ENCODE measurements at places on chromosomes 12 and 14.

DNA sequence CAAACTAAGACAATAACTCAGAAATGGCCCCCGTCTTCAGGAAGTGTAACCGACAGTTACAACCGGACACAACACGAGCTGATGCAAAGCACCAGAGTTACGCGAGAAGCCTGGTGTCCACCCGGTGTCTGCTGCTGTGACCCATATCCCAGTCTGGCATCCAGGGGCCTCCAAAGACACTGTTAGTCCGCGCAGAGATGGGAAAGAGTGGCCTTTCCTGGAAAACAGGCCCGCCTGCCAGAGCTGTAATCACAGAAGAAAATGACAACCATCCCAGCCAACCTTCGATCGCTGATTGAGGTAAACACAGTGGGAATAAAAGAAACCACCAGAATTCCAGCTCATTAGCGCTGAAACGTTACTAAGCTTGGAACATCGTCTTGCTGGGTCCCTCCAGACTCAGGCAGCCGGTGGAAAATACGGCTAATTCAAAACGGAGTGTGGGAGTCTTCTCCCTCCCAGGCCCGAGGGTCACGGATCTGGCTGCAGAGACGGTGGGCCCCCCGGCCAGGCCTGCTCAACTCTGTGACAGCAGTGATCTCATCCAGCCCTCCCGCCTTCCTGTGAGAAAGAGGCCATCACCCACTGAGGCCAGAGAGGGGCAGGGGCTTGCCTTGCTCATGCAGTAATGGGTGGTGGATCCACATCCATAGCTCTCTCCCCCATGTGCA is 273.9 kb upstream of the RTL1 start:
- DNase-seq: no peak

DNA sequence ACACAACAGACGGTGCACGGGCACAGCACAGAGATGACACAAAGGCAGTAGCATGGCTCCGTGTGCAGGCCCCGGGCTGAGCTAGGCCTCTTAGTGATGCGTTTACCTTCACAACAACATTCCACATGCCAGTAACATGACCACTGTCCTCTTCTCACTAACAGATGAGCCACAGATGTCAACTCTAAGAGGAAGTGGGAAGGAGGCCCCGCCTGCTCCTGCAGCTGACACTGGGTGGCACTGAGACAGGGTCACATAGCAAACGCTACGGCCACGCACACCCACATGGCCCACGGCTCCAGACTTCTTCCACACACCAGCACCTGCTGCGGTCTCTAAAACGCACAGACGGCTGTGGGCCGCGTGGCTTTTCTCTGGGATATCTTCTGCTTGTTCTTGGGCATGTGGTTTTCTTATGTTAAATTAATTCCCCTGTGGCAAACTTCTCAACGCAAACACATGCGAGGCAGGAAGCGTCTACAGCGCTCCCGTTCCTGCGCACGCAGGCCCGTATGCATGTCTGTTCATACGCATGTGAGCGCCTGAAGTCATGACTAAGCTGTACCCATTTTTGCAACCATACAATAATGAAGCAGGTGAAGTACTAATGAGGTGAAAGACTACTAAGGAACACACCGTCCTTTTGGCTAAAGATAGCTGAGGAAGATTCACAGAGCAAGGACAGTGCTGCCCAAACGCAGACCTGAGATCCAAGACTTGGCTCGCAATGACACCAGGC is 26.8 kb downstream of the AMN start:
- DNase-seq: no peak

DNA sequence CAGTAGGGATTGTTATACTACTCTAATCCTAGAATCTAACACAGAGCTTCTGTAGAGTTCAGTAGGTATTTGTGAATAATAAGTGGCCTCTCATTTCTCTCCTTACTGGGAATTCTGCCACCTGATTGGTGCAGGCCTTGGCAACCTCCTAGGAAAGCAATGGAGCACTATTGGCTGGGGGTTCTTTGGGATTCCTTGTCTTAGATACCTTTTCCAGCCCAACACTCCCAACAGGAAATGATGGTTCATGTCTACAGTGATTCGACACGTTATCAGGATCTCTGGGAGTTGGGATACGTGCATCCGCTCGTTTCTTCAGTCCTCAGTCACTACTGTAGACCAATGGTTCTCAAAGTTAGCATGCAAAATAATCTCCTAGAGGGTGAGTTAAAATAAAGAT is 67.4 kb downstream of the ELK3 start:
- DNase-seq: no peak

DNA sequence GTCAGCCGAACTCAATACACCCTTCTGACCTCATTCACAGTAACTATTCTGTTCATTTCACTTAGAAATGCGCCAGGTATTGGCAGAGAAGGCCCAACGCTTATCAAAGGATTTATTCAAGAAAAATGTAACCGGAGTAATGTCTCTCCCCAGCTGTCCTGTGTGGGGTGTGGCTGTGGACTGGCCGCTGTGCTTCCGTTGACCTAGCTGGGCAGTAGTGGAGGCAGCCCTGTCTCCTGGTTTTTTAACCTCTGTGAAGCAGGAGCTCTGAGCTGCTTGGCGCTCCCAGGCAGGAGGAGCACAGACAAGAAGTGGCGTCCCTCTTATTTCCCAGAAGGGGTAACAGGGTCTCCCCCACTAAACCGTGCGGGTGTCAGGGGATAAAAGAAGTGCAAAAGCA is 85.2 kb downstream of the ESR2 start:
- no peak for DNase-seq

DNA sequence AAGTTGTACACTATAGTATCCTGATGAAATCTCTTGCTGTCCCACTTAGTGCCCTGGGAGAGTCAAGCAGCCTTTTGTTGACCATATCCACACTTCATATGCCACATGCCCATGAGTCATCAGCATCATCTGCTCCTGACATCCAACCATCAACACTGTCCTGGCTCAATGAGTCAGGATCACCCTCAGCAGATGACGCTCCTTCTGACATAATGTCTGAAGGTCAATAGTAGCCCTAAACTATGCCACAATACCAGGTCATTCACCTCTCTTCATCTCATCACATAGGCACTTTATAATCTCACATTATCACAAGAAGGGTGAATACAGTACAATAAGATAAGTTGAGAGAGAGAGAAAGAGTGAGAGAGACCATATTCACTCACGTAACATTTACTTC is 369.0 kb upstream of the FAR2 start:
- no peak for DNase-seq

DNA sequence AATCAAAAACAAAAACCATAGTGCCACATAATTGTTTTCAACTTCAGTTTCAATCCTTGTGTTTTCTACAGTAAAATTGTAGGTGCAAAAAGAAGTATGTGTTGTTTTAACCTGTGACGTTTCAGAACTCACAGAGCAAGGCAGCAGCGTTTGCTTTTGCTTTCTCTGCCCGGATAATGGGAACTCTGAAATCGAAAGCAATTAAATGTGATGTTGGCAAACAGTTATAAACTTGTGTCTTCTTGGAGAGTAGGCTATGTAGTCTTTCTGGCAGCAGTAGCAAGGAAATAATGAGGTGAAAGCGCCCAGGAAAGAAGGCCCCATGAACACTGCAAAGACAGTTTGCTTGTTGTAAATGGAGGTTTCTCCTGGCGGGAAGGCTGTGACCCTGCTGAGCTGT is 39.1 kb downstream of the FNTB start:
- DNase-seq: no peak

DNA sequence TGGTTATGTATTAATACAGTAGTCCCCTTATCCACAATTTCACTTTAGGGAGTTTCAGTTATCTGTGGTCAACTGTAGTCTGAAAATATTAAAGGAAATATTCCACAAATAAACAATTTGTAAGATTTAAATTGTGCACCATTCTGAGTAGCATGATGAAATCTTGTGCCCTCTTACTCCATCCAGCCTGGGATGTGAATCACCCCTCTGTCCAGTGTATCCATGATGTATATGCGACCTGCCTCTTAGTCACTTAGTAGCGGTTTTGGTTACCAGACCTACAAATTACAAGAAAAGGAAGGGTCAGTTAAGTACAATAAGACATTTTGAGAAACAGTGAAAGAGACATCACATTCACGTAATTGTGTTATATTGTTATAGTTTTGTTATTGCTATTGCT is 39.9 kb upstream of the MDGA2 start:
- no peak for DNase-seq

DNA sequence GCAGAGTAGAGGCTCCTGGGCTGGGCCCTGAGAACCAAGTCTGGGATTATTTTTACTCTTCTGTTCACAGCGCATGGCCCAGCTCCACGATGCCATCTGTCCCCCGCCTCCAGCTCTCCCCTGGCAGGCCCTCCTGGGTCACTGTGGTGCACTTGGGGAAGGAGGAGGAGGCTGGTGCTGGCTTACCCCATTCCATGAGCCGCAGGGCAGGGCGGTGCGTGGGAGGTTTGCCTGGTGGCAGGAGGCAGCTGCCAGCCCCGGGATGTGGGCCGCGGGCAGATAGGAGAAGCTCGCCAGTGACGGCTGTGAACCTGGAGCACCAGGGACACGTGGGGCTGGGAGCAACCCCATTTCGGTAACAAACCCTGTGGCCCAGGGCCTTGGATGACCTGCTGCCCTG is 23.2 kb downstream of the TEAD4 start:
- peak; percentile 64 for DNase-seq

GRCh38 chr14:70919774-70920173 is 12.5 kb downstream of the PCNX1 start:
- no peak for DNase-seq

- no peak for DNase-seq
These were observed 256.4 kb upstream of the PWP1 start for GRCh38 chr12:107429006-107429705.

- peak; percentile 46 for DNase-seq
These were observed 134.7 kb upstream of the SCAF11 start for GRCh38 chr12:46124848-46125619.

GRCh38 chr12:7712841-7713442 is 1.7 kb downstream of the DPPA3 start:
- no peak for DNase-seq

- DNase-seq: no peak
These were observed 132.0 kb downstream of the KICS2 start for GRCh38 chr12:64090047-64090446.

GRCh38 chr14:73524493-73524892 is 12.4 kb upstream of the ACOT1 start:
- DNase-seq: no peak

- DNase-seq: no peak
These were observed 26.8 kb downstream of the TMEM63C start for GRCh38 chr14:77208291-77208978.

GRCh38 chr12:66241061-66242043 is 52.3 kb downstream of the IRAK3 start:
- DNase-seq: no peak

DNA sequence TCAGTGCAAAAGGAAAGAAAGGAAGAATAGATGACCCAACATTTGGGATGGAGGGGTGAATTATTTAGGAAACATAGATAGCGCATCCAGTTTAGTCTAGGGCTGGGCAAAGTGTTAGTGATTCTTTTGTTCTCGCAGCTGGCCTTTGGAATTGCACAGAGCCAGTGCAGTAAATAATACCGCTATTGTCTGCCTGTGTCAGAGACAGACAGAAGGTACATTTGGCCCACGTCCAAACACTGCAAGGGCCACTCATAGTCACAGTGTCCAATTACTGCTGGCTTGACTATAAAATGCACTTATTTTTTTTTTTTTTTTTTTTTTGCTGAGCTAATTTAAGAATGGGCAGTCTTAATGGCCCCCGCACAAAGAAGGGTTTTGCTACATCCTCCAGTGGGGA is 638.6 kb downstream of the BCL11B start:
- no peak for DNase-seq

DNA sequence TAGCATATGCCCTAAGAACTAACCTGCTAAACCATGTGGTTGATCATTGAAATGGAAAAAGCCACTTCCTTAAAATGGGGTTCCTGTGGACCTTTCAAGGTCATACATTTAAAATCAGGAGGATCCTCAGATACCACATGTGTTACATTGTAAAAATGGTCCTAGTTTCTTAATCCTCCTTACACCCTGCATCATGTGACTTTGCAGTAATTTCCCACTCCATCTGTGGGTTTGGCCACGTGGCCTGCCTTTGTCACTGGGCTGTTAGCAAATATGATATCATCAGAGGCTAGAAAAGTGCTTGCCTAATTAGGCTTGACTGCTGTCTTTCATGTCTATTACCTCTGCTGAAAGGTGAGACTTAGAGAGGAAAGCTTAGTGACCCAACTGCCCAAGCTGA is 70.7 kb downstream of the CMKLR1 start:
- no peak for DNase-seq

DNA sequence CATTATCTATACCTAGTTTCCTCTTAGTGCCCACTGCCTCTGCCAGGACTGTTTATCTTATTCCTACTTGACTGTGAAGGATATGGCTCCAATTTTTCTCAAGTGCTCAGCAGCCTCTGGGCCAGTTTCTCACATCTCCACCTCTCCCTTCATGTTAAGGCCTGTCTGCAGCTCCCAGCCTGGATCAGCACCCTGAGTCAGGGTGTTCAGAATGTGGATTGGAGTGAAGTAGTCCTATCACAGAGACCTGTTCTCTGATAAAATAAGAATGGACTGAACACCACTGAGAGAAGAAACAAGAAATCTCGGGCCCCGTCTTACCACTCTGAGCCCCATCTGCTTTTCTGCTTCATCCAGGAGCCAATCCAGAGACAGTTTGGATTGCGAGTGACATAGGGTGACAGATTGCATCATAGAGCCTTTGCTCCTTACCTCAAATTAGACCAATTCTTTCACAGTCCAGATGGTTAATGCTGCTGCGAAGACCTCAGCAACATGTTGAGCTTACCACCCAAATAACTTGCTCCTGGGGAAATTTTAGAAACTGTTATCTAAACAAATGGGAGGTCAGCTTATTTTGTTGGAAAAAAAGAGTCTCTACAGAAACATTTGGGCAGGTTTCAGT is 473.1 kb downstream of the PDZRN4 start:
- DNase-seq: no peak

DNA sequence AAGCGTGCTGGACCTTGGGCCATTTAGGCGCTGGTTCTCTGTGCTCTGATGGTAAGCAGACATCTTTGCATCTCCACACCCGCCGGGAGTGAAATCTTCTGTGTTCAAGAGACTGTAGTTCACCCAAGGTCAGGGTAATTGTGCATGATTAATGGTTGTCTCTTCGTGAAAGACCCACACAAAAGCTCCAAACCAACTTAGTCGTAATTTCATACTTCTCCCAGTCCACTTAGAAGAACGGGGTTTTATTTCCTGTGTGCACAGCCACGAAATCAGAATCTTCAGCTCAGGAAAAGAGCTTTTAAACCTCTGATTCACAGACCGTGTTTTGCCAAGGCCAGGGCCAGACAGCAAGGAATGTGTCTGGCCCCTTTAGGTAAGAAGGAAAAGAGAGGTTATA is 640.9 kb downstream of the MED13L start:
- no peak for DNase-seq

GRCh38 chr14:39491134-39491571 is 58.9 kb upstream of the FBXO33 start:
- DNase-seq: peak; percentile 58
